ENCODE measurements at places on chromosomes 7 and 10.

- DNase-seq, result peak; percentile 52
Observed at GRCh38 chr7:36287371-36288241, 102.1 kb upstream of the ANLN start.

- no peak for DNase-seq
Observed at GRCh38 chr10:62019685-62020359, 118.3 kb downstream of the ARID5B start.

DNA sequence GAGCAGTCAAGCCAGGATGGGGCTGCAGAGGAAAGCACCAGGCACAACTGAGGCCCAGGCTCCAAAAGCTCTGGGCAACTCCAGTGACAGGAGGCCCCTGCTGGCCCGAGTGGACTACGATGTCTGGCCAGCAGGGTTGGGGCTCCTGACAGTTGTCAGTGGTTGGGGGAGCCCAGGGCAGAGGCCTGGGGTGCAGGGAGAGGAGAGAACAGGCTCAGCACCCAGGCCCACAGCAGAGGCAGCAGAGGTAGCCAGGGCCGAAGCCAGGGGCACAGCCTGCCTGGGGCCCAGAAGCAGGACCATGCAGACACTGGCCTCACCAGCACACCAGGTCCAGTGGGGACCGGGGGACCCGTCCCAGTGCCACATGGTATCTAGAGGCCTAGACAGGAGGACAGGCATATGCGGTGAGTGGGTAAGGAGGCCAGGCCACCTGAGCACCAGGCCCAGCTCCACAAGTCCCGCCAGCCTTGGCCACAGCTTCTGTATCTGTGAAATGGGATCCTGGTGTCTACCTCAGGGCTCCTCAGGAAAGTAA, 46.0 kb upstream of the LRRC18 start:
- no peak for DNase-seq

DNA sequence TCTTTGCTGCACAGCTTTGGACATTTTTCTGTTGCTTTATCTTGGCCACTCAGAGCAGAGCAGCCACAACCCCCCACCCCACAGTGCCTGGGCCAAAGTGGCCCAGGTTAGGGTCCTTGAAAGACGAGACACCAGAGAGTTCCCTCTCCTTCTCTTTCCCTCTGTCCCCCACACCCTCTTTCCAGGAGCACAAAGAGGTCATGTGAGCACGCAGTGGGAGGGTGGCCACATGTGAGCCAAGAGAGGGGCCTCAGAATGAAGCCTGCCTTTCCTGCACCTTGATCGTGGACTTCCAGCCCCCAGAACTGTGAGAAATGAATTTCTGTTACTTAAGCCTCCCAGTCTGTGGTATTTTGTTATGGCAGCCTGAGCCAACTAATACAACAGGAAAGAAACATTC, 14.6 kb upstream of the MSMB start:
- no peak for DNase-seq

- no peak for DNase-seq
Observed at GRCh38 chr10:17533731-17534130, 79.3 kb upstream of the ST8SIA6 start.

All from colonic mucosa (tissue), 4 donors.